ENCODE measurements at places on chromosomes 5 and 9.

DNA sequence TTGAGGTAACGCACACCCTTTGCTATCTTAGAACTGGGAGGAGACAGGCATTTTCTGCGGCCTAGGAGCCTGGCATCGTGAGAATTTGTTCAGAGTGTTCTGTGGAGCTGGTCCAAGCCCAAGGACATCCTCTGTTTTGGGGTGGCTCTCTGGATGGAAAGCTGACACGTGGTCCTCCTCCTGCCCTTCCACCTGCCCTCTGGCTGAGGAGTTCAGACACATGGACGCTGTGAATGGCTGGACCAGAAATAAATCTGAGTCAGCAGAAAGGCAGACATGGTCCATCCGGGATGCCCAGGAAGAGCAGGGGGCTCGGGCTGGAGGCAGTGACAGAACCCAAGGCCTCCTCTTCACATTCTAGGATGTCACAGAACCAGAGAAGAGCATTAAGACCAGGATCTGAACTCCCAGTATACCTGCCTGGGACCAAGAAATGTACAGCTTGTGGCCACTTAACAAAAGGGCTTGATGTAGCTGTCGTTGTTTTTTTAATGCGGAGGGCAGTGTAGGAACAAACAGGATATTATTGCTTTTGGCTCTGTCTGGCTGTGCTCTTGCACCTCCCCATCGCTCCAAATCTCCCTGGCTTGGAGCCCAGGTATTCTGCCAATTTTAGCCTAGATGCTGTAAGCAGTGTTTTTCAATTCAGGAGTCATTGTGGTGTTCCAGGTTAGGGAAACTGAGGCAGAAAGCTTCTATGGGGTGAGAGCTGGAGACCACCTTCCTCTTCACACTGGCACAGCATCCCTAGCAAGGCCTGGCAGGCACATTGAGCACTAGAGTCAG, 2.4 kb downstream of the CKMT2 start:
- DNase-seq = no peak

- DNase-seq = no peak
These were observed 96.1 kb downstream of the OTULIN start for GRCh38 chr5:14760548-14761002.

DNA sequence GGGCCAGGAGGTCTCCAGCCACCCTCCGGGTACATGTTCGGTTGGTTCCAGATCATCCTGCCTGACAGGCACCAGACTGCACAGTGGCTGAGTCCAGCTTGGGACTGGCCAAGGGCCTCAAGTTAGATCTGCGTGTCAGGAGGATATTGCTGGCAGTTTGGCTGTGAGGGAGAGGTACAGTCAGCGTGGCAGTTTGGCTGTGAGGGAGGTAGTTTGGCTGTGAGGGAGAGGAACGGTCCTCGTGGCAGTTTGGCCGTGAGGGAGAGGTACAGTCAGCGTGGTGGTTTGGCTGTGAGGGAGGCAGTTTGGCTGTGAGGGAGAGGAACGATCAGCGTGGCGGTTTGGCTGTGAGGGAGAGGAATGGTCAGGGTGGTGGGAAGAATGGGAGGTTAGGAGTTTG, 39.0 kb downstream of the CACNA1B start:
- DNase-seq = no peak

DNA sequence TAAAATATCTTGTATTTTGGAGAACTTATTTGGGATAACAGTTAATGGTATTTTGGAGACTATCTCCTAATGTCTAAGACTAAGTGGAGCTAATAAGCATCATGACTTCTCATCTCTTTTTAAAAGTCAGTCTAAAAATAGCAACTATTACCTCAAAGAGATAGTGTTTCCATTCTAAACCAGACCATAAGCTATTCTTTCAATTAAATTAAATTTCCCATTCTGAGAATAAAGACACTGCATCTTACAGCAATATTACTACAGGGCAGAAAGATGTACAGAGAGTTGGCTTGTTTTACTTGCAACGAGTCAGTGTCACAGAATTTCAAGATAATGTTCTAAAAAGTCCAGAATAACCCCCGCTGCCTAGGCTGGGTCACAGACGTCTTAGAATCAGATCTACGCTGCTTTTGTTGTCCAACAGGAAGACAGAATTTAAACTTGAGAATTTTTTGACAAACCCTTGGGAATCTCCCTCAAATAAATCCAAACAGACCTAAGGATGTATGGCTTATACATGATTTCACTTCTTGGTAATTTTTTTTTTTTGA, 98.9 kb downstream of the USP20 start:
- DNase-seq = no peak

- no peak for DNase-seq
These were observed 1092.5 kb upstream of the SEMA6A start for GRCh38 chr5:117667105-117667504.

GRCh38 chr9:127549218-127549617, 62.9 kb upstream of the STXBP1 start:
- no peak for DNase-seq

GRCh38 chr9:14433351-14434157, 119.6 kb upstream of the NFIB start:
- DNase-seq = peak; percentile 48

- no peak for DNase-seq
These were observed 36.7 kb upstream of the KCNIP1 start for GRCh38 chr5:170466988-170467707.

GRCh38 chr9:79709743-79710674, 138.2 kb downstream of the TLE4 start:
- DNase-seq = no peak

DNA sequence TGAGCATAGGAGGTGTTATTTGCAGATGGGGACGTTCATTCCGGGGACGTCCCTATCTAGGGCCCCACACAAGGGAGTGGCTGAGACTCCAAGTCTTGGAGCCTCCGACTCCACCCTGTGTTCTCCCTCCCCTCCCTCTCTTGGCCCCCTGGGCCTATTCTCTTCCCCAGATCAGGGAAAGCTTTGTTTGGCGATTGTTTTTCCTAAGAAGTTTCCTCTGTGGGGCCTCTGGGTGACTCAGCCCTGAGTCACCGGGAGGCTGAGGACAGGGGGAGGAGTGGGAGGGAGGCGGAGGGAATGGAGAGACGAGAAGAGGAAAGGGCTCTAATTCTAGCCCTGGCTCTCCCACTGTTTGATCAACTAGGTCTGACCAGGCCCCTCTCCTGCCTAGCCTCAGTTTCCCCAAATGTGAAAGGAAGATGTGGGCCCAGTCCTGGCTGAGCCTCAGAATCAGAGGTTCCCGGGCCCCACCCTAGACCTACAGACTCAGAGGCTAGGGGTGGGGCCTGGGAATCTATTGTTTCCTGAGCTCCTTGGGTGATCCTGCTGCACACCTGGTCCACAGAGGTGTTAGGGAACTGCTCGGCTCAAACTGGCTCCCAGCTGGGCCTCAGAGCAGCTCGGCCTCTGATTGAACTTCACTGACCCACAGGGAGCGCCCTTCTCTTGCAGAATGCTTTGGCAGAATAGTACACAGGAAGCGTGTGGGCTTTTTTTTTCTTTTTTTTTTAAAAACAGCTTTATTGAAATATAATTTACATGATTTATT, 19.2 kb downstream of the GSN start:
- DNase-seq = no peak

DNA sequence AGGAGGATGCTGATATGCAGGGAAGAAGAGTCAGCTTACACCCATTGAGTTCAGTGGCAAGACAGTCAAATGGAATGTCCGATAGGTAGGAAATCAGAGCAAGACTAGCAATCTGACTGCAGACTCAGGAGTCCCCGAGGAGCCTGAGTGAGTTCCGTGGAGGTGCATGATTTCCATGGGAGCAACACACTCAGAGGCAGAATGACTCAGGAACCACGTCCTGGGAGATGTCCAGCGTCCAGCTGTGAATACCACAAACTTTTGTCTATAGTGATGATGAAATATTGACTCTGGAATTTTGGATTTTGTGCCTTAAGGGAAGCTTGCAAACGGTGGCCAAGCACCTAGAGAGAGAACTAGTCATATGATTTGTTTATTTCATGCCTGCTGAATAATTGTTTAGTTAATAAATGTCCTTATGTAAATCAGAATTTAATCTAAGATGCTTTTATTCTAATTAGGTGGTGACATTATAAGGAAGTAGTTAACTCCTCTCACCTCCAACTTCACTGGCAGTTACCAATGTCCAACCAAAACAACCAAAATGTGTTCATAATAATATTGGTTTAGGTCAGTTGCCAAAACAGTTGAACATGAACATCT, 100.4 kb downstream of the PDE4D start:
- no peak for DNase-seq

- DNase-seq = no peak
These were observed 107.8 kb downstream of the THBS4 start for GRCh38 chr5:80142996-80143395.

- no peak for DNase-seq
These were observed 24.5 kb downstream of the RETREG1 start for GRCh38 chr5:16592255-16592654.

- DNase-seq = no peak
These were observed 67.3 kb downstream of the PARP8 start for GRCh38 chr5:50733741-50734140.

DNA sequence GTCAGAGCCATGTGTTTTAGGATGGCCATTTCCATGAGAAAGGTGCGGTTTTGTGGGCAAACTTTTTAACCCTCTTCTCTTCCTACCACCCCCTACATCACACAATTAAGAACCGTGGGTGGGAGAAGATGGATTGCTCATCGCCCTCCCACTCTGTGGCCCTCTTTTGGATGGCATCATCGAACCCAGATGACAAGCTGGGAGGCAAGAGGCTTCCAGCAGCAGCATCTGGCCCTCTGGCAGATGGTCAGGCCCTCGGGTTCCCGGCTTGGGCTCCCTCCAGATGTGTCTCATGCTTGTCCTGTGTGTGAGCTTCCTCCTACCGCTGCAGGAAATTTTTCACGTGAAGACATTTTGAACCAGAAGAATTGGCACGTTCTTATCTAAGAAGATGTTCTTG, 199.9 kb downstream of the EBF1 start:
- DNase-seq = no peak

- DNase-seq = no peak
These were observed 36.8 kb downstream of the SAXO1 start for GRCh38 chr9:18996211-18996610.

GRCh38 chr9:131062969-131063368, 33.4 kb upstream of the AIF1L start:
- DNase-seq = no peak

- DNase-seq = no peak
These were observed 10.2 kb downstream of the SARDH start for GRCh38 chr9:133727876-133728441.

Measured in NCI-H1436 treated with DMSO at 0.1 percent for 48 hours (cell line).